Activated CD4-positive, alpha-beta T cell treated with anti-CD3 and anti-CD28 coated beads, Interleukin-2, amount 50 U/mL, for 1 hour (primary cell): ENCODE measurements at places on chromosomes 12 and 14.

- DNase-seq, result no peak
Measured at GRCh38 chr12:19971361-19972280, 396.7 kb upstream of the PDE3A start.

DNA sequence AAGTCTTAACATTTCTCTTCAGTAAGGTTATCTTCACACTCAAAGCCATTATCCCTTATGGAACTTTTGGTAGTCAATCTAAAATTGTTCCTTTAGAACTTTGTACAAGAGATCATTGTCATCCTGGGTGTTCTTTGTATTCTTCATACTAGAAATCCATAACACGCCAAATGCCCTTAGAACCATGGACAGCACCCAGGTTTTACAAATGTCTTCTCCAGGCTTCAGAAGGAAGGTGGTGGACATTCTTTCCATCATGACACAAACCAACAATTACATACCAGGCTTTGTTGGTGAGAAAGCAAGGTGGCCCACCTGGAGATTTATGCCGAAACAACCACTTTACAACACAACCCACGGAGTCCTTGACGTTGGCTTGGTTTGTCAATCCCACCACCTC, 365.6 kb upstream of the TBX3 start:
- DNase-seq, result no peak

- no peak for DNase-seq
Measured at GRCh38 chr12:92600052-92600451, 102.7 kb upstream of the PLEKHG7 start.

- no peak for DNase-seq
Measured at GRCh38 chr12:48028541-48029431, 24.5 kb upstream of the COL2A1 start.

DNA sequence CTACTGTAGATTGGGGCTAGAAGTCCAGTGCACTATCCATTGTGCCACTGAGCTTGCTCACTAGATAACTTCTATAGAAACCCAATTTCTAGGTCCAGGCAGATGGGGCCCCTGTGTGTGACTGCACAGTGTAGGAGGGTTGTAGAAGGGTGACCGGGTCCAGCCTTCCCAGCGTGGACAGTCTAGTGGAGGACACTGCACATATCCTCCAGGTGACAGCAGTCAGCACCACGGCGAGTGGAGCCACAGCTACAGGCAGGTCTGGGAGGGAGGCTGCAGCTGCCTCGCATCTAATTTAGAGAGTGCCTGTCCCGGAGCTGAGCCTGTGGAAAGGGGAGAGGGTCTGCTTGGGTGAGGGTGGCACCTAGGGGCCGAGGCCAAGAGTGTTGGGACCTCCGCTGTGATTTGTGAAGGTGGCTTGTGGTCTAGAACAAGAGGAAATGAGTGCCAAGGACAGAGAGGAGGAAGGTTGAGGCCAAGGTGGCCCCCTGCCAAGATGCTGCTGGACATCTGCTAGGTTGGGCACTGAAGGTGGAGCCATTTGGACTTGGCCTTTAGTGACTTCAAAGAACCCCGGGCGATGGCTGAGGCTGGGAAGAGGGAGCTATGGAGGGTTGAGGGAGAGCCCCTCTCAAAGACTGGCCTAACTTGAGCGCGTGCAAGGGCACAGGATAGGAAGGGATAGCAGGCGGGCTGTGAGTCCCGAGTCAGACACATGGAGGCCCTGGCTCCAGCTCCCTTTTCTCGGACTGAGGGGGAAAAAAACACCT, 46.0 kb upstream of the TRAF3 start:
- DNase-seq, result no peak

- no peak for DNase-seq
Measured at GRCh38 chr12:98352218-98352811, 163.1 kb upstream of the TMPO start.

GRCh38 chr12:123488539-123489230, 30.7 kb downstream of the SNRNP35 start:
- no peak for DNase-seq

DNA sequence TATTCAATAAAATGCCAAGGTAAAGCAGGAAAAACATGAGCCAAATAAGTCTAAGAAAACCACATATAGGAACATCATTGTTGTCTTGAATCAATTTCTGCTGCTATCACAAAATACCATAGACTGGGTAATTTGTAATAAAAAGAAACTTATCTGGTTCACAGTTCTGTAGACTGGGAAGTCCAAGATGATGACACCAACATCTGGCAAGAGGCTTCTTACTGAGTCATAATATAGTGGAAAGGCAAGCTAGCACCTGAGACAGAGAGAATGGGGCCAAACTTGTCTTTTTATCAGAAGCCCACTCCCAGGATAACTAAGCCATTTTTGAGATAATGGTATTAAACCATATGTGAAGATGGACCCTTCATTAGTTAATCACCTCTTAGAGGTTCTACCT, 975.9 kb downstream of the FLRT2 start:
- DNase-seq, result no peak

DNA sequence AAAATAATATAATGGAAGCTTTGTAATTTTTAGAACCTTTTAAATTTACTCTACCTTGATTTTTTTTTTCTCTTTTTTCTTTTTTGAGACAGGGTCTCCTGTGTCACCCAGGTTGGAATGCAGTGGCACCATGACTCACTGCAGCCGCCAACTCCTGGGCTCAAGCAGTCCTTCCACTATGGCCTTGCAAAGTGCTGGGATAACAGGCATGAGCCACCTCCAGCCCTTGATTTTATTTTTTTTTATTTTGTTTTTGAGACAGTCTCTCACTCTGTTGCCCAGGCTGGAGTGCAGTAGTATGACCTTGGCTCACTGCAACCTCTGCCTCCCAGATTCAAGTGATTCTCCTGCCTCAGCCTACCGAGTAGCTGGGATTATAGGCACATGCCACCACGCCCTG, 65.3 kb upstream of the TRAF3 start:
- no peak for DNase-seq

- no peak for DNase-seq
Measured at GRCh38 chr14:103085106-103086091, 1.4 kb downstream of the LBHD2 start.
